ENCODE measurements at places on chromosomes 13 and 19. TPM values are rescaled to one million over a fixed set of nuclear protein-coding genes. Genes with fewer than 3 reads are reported as not detected.

Gene MYO1F
- 5.9 TPM for polyA plus RNA-seq

DNA sequence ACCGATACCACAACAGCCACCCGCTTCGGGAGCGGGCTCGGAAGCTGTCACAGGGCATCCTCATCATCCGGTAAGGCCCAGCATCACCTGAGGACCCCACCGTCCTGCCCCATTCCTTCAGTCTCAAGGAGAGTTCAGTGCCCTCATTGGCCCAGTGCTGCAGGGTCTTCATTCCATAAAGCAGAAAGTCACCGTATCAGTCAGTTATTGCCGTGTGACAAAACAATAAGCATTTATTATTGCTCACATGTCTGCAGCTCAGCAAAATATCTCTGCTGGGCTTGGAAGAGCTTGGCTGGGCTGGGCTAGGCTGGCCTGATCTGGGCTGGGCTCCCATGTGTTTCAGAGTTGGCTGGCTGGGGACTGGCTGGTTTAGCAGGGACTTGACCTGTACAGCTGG lies 8.1 kb upstream of the MRI1 start:
- H3K4me1 ChIP-seq, result no peaks in the 10 kb centered on the region
- no peak overlapping the region for H3K4me3 ChIP-seq
- DNase-seq, result no peak

DNA sequence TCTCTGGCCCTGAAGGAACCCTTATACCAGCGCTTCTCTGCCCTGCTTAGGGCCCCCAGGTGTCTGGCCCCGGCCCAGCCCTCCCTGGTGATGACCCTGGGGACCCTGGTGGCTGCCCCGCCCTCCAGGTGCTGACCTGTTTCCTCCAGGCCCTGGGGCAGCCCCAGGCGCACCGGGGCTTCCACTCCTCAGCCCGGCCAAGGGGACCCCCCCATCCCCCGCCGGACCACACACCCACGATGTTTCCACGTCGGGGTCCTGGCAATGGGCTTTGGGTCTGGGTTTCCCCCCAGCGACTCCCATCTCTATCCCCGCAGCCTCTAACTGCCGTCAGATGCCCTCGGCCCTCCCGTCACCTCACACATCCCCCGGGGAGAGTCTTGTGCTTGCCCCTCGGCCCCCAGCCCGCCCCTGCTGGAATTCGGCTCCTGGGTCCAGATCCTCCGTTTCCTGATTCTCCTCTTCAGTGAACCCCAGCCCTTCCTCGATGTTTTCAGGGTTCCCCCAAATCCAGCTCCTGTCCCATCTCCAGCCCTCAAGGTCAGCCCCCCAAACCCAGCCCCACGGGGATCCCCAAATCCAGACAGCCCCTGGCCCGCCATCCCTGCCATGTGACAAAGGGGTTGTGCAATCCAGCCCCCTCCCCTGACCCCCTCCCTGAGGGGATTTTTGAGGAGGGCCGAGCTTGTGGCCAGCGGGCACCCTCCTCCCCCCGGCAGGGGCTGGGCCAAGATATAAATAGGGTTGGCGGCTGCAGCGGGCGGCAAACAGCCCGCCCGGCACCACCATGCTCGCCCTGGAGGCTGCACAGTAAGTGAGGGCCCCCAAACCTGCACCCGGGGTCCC lies at the start of gene SPIB:
Gene SPIB, plus strand, starts transcription at position 763 of the 846 bp plus-strand sequence. Its CDS starts 25 bp downstream, at position 788.
- no peaks in the 10 kb centered on the region for H3K27me3 ChIP-seq
- no peak within 1 kb of the TSS for H3K27ac ChIP-seq
- no peaks in the 10 kb centered on the region for H3K36me3 ChIP-seq
- DNase-seq, result no peak

Gene NLRP4
- 18.2 TPM for polyA plus RNA-seq

DNA sequence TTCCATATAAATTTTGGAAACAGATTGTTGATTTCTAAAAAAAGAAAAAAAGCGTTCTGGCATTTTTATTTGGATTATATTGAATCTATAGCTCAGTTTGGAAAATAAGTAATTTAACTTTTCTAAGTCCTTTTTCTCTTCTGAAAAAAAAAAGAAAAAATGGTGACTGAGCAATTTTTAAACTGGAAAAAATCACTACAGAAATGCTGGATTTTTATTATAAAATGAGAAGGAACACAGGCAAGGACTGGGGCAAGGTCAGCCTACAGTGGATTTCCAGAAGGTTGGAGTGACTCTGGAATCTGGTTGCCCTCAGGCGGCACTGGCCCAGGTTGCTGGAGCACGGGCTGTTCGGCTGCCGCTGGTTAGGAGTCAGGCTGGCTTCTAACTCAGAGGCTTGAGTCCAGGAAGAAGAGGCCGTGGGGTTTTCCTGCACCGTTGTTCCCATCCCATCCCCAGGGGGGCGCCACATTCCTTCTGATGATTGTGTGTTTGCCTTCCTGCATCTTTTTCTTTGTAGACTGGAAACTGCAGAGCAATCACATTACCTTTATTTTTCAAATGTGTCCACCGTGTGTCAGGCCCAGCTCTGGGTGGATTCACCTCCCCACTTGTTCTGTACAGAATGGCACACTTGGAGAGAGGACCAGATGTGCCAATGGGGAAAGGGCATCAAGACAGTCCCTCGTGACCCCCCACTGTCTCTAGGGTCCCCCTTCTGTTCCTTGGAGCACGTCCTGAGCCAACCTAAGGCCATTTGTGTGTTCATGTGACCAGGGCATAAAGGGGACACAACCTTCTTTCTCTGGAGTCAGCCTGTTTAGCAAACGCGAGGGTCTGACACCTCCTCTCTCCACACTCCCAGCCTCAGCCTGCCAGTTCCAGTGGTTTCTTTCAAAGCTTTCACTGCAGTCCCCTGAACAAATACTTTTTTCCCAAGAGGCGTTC lies 44.5 kb upstream of the GTF3A start:
- no peaks in the 10 kb centered on the region for H3K27me3 ChIP-seq
- H3K4me3 ChIP-seq, result no peak overlapping the region
- DNase-seq, result peak; percentile 90
- H3K27ac ChIP-seq, result no peak overlapping the region
- H3K4me1 ChIP-seq, result peaks cover 6% of the 10 kb centered on the region

GRCh38 chr13:91357613-91358386 lies 10.3 kb downstream of the MIR17HG start:
- peaks cover 7% of the 10 kb centered on the region for H3K4me1 ChIP-seq
- no peaks in the 10 kb centered on the region for H3K36me3 ChIP-seq
- H3K4me3 ChIP-seq, result no peak overlapping the region
- no peak for DNase-seq
- H3K27me3 ChIP-seq, result no peaks in the 10 kb centered on the region

GRCh38 chr13:61406275-61406674 lies 9.4 kb downstream of the PCDH20 start:
- H3K27me3 ChIP-seq, result no peaks in the 10 kb centered on the region
- H3K36me3 ChIP-seq, result no peaks in the 10 kb centered on the region
- no peak for DNase-seq
- H3K4me3 ChIP-seq, result no peak overlapping the region
- no peak overlapping the region for H3K27ac ChIP-seq

DNA sequence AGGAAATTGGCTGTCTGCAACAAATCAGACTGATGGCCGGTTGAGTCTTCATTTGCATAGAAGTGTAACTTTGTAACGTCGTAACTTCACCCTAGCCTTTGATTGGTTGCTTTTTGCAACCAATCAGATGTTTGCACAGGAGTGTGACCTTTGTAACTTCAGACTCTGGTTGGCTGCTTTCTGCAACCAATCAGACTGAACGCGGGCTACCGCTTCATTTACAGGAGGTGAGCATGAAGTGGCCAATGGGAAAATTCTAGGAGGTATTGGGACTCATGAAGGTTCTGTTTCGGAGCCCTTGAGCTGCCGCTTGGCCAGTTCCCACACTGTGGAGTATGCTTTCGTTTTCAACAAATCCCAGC lies 441 bp upstream of the ZNF559 start:
- H3K27me3 ChIP-seq, result no peaks in the 10 kb centered on the region
- no peaks in the 10 kb centered on the region for H3K36me3 ChIP-seq
- peak overlapping the region; percentile 84 for H3K4me3 ChIP-seq
- DNase-seq, result peak; percentile 94
- H3K27ac ChIP-seq, result peak overlapping the region; percentile 89

DNA sequence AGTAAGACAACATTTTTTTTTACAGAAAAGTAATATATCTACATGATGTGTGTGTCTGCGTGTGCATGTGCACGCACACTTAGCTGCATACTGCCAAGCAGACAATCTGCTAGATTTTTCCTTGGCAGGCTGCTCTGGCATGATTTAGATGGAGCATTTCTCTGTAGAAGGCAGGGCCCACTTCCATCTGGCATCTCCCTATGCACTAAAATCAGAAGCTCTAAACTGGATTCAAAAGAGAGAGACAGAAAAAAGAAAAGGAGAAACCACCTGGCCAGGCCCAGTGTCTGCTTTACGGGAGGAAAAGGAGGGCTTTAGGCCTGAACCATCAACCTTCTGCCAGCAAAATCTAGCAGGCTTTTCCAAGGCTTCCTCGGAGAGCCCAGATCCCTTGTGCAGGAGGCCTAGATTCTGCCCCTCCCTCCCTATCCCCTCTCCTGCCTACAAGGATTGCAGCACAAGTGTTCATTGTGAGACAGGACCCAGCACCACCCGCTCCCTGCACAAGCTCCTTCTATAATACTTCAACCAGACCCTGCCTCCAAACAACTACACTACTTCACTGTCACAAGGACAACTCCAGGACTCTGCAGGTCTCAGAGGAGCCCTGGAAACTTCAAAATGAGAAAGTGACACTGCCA lies 99.3 kb downstream of the DOCK9 start:
- H3K27ac ChIP-seq, result no peak overlapping the region
- no peaks in the 10 kb centered on the region for H3K4me1 ChIP-seq
- DNase-seq, result no peak
- H3K4me3 ChIP-seq, result no peak overlapping the region
- H3K36me3 ChIP-seq, result no peaks in the 10 kb centered on the region

DNA sequence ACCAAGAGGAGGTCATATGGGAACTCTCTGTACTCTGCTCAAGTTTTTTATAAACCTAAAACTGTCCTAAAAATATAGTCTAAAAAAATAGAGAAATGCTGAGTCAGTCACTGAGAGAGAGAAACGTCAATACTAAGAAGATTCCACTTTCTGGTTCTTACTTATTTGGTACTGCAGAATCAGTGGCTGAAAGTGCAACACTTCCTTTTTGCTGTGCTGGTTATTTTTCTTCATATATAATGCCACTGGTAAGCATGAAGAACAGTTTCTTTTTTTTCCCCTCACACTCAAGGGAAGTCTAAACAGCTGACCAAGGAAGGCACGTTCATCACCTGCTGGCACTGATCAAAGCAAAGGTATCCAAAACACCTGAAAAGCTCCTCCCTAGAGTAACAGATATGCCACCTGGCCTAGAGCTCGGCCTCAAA lies 44.3 kb upstream of the N4BP2L1 start:
- H3K4me3 ChIP-seq, result no peak overlapping the region
- DNase-seq, result no peak
- H3K4me1 ChIP-seq, result peaks cover 19% of the 10 kb centered on the region
- H3K27ac ChIP-seq, result peak overlapping the region; percentile 70
- H3K36me3 ChIP-seq, result no peaks in the 10 kb centered on the region
- no peaks in the 10 kb centered on the region for H3K27me3 ChIP-seq

Gene SLITRK6
- polyA plus RNA-seq, result 0.34 TPM

DNA sequence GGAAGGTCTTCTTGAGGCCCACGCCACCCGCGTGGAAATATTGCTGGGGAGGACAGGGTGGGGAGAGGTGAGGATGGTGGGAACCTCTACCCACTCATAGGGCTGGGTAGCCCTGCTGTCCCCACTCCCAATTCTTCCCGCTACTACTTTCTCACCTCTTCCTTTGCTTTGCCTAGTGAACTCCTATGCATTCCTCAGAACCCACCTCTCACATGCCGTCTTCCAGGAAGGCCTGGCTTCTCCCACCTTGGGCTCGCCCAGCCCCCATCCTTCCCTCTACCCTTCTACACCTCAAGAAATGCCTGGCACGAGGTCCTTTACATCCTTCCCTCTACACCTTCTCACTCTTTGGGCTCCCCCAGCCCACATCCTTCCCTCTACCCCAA lies 62.4 kb downstream of the COLGALT1 start:
- H3K36me3 ChIP-seq, result no peaks in the 10 kb centered on the region
- DNase-seq, result no peak
- no peaks in the 10 kb centered on the region for H3K27me3 ChIP-seq
- H3K4me1 ChIP-seq, result no peaks in the 10 kb centered on the region

GRCh38 chr19:1865172-1866010 lies 2.0 kb upstream of the KLF16 start:
- no peaks in the 10 kb centered on the region for H3K27me3 ChIP-seq
- H3K36me3 ChIP-seq, result no peaks in the 10 kb centered on the region
- no peak for DNase-seq

DNA sequence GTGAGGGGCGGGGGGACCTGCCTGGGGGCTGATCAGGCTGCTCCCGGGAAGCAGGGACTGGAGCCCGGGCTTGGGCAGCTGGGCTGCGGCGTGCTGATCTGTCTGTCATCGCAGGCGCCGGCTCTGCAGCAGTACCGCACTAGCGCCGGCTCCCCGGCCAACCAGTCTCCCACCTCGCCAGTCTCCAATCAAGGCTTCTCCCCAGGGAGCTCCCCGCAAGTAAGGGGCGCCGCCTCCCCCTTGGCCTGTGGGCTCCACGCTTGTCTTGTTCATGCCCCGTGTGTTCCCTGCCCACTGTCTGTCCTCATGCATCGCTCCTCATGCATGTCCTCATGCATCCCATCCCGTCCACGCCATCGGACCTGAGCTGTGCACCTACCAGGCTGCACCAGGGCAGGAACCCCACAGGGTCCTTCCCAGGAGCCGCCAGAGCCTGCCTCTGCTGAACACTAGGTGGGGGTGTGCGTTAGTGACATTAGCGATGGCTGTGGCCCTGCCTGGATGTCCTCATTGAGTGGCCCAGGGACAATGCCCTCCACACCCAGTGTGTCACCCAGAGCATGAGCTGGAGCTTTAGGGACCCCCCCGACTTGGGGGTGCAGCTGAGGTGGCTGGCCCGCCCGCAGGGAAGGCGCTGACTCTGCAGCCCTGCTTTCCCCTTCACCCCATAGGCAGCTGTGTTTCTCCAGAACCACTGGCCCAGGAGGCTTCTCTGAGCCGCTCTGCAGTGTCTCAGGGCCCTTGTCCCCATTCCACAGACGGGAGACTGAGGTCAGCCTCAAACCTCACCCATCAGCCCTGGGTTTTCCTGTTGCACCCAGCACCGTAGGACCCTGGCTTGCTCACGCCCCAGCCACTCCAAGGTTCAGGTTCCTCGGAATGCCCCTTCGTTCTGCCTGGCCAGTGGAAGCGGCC lies 19.5 kb downstream of the COMP start:
- no peak overlapping the region for H3K4me3 ChIP-seq
- DNase-seq, result no peak
- H3K27me3 ChIP-seq, result no peaks in the 10 kb centered on the region
- H3K4me1 ChIP-seq, result peaks cover 9% of the 10 kb centered on the region
- no peak overlapping the region for H3K27ac ChIP-seq

DNA sequence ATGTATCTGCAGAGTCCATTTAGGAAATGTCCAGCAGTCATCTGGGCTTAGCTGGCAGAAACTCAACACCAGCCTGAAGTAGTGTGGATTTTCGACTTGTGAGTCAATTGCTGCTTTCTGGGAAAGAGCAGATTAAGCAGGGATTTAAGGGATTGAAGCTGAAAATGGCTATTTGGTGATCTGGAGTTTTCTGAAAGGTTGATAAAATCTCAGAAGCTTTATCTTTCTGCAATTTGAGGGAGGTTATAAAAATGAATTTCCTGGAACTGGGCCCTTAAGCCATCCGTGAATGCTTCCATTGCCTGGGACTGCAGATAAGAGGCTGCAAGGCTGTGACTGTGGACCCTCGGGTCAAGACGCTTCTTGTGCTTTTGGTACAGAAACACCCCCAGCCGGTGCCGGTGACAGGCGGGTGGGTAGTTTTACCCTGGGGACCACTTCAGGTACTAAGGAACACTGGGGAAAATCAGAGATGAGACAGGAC lies 61.5 kb downstream of the COL4A1 start:
- no peak for DNase-seq
- no peaks in the 10 kb centered on the region for H3K36me3 ChIP-seq
- peaks cover 18% of the 10 kb centered on the region for H3K4me1 ChIP-seq
- no peak overlapping the region for H3K4me3 ChIP-seq

Gene ZNF154
- 3.3 TPM for polyA plus RNA-seq

All from testis (tissue), 5 donors.